ENCODE measurements at places on chromosomes 2 and 18.

GRCh38 chr2:28398101-28398834 lies 5.6 kb downstream of the FOSL2 start:
- DNase-seq = peak; percentile 73

GRCh38 chr2:150230616-150231015 lies 256.9 kb downstream of the RND3 start:
- no peak for DNase-seq

- DNase-seq = no peak
Observed at GRCh38 chr2:122830157-122830556, 1074.7 kb downstream of the TSN start.

GRCh38 chr2:234792621-234793022 lies 159.2 kb upstream of the SH3BP4 start:
- no peak for DNase-seq

GRCh38 chr18:68342039-68342659 lies 372.8 kb downstream of the TMX3 start:
- DNase-seq = no peak

DNA sequence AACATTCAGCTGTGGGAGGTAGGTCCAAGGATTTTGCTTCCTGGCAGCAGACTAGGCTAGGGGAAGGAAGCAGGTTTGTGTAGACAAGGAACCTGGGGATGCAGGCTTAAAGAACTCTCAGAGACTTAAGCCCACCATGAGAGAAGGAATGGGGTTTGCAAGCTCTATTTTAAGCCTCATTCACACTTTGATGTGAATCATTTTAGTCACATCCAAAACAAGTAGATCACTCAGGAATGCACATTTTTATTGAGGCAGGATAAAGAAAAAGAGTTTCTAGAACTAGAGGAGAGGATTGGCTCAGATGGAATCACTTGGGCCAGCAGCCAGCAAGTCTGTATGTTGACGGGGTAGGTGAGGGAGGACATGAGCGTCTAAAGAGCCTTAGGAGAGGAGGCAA lies 3.3 kb upstream of the NAPG start:
- DNase-seq = no peak

- peak; percentile 65 for DNase-seq
Observed at GRCh38 chr2:240320204-240320993, 115.1 kb upstream of the GPC1 start.

DNA sequence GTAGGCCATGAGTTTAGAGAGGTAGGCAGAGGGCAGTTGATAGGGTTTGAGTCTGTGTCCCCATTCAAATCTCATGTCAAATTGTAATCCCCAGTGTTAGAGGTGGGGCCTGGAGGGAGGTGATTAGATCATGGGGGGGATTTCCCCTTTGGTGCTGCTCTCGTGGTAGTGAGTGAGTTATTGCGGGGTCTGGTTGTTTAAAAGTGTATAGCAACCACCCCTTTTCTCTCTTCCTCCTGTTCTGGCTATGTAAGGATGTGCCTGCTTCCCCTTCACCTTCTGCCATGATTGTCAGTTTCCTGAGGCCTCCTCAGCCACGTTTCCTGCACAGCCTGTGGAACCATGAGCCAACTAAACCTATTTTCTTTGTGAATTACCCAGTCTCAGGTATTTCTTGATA lies 25.5 kb downstream of the MARCHF4 start:
- DNase-seq = no peak

DNA sequence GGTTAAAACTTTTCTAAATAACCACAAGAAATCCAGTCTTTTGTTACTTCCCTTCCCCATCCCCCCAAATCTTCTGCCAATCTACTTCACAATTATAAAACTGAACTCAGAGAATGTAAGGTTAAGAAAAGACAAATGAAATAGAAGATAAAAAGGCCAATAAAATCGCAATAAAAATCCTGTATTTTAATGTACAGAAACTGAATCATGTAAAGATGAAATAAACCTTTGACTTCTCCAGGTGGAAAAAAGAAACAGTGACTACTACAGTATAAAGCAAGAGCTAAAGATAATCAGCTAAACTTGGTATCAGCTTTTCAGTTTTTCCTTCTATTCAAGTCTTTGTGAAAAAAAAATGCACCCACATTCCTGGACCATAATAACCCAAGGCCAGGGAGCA lies 1.7 kb downstream of the SYT4 start:
- DNase-seq = no peak

GRCh38 chr2:98084151-98084868 lies 2.7 kb upstream of the VWA3B start:
- no peak for DNase-seq

DNA sequence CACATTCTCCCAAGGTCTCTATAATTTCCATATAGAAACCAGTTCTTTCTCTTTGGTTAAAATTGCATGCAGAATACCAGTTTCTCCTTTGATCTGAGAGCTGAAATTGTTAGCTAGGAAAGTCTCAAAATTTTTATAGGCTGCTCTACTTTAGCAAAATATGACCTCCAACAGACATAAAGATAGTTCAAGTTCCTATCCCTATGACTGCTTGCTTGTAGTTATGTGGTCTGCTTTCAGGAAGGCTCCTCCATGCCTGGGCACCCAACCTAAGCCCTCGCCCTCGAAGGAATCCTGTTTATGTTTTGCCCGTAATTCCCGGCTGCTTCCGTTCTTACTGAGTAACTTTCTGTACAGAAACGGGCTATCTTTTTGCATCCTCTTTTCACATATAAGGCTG lies 28.0 kb upstream of the LTBP1 start:
- DNase-seq = no peak

DNA sequence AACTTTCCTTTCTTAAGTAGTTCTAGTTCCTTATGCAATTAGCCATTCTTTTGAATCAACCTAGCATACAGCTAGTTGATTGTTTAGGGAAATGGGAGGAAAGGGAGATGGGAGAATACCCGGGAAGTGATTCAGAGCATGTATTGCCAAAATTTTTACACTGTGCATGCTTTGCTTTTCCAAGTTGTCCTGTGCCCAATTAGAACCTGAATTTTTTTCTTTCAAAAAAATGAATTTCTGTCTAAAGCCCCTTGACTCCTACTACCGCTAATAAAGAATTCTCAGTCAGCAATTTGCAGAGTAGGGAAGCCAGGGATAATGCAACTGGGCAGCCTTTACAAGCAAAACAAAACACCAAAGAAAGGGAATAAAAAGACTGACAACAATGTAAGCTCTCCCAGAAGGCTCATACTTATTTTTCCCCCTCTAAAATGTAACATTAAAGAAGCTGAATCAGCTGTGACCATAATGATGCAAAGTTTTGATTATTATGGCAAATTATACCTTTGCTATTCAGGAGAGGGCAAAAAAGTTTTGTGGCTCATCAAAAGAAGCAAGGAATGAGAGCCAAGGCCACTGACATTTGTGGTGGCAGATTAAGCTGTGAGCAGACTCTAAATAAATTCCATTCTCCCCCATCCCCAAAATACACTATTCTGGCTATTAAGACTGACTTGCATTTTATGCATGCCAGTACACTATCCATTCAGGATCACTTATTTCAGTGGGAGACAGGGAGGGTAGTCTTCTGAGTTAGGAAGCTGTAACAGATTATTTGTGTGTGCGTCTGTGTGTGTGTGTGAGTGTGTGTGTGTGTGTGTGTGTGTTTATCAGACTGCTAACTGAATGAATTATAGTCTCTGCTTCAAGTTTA lies 174.3 kb downstream of the ERBB4 start:
- DNase-seq = peak; percentile 83

GRCh38 chr18:46711444-46711863 lies 45.4 kb downstream of the ST8SIA5 start:
- DNase-seq = no peak

GRCh38 chr18:74082742-74083556 lies 64.7 kb downstream of the FBXO15 start:
- DNase-seq = no peak

DNA sequence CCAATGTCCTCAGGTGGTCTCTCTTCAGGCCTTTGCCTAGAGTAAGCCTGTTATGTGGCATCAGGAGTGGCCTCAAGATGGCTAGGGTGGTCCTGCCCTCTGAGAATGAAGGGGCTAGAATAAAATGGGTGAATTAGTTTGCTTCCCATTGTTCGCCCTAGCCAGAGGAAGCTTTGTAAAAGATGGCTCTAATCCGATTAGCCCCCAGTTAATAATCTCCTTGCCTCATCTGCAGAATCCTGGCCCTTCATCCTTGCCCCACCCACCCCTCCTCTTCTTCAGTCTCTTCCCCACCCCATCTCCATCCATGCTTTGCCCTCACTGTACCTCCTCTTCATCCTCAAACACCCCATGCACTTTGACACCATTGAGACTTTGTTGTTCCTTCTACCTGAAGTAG lies 57.4 kb upstream of the LGALSL start:
- no peak for DNase-seq

- DNase-seq = no peak
Observed at GRCh38 chr2:15363734-15364133, 197.4 kb downstream of the NBAS start.

GRCh38 chr2:71291398-71291797 lies 40.2 kb upstream of the ZNF638 start:
- no peak for DNase-seq

- DNase-seq = no peak
Observed at GRCh38 chr18:63154350-63155152, 165.0 kb downstream of the BCL2 start.

DNA sequence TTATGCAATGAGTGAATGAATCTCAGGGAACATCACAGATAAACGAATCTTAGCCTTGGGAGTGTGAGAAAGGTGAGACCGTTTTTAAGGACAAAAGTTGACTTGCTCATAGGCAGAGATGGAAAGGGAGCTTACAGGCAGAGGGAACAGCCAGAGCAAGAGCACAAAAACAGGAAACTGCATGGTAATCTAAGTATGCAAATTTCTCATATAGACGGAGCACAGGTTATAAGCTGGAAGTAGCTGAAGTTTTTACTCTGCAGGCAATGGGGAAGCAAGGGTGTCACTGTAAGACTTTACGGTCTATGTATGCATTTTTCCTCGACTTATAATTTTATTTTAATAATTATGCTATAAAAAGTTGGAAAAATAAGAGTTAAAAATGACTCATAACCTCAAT lies 44.8 kb upstream of the STRN start:
- no peak for DNase-seq

GRCh38 chr2:147636238-147636882 lies 208.5 kb upstream of the ACVR2A start:
- DNase-seq = peak; percentile 81

DNA sequence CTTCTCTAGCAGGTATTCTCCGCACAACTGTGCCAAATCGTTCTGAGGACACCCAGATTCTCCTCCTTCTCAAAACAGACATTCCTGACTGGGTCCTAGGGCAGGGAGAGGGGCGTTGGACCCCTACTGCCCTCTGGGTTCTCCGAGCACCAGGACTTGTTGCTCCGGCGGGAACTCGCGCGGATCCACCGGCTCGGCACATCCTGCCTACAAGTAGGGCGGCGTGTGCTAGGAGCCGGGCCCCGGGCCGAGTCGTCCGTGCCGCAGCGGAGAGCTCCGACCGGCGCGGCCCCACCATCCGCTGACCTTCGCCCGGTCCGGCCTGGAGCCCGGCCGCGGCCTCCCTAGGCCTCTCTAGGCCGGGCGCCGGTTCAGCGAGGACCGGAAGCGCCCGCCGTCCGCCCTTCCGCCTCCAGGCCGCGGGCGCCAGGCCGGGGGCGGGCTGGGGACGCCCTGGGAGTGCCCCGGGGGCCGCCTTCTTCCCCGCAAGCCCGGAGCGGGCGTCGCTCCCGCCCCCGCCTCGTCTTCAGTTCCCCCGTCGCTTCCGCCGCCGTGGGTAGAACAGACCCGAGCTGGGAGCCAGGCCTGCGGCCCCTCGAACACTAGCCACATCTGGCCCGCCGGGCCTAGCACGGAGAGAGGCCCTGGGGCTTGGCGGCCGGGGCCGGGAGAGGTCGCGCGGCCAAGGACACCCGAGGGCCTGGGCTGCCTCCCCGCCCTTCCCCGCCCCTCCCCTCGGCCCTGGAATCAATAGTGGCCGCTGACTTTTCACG lies 7.6 kb upstream of the ONECUT2 start:
- DNase-seq = no peak

- peak; percentile 19 for DNase-seq
Observed at GRCh38 chr2:73028841-73029240, 42.7 kb downstream of the SFXN5 start.

- DNase-seq = no peak
Observed at GRCh38 chr18:59202258-59202820, 17.6 kb upstream of the GRP start.

DNA sequence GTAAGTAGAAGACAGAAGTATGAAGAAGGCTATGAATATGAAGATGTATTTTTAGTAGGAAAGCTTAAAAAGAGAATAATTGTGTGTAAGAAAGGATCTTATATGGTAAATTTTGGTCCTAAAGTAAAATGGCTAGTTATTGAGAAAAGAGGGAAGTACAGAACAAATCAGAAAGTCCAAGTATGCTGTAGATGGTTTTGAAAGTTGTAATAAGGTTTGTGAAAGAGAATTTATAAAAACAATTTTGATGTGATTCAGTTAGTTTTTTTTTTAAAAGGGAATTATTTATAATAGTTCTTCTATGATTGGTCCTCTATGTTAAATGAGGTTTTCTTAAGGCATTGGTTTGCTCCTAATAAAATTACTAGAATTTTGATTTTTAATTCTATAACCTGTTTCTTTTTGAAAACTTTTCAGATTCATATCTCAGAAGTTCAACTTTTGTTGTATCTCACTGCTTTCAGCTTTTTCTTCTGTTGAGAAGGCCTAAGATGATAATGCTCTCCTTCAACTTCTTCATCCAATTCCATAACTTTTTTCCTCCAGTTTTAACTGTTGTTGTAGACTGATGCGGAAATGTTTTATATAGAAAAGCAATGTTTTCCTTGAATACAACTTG lies 322.7 kb downstream of the NOL4 start:
- DNase-seq = no peak

GRCh38 chr2:1692342-1692741 lies 52.0 kb downstream of the PXDN start:
- DNase-seq = no peak

GRCh38 chr2:114424699-114425098 lies 17.7 kb upstream of the DPP10 start:
- DNase-seq = no peak

- no peak for DNase-seq
Observed at GRCh38 chr2:196218106-196218505, 46.7 kb upstream of the STK17B start.

GRCh38 chr2:95015261-95015912 lies 10.1 kb upstream of the MAL start:
- DNase-seq = no peak

DNA sequence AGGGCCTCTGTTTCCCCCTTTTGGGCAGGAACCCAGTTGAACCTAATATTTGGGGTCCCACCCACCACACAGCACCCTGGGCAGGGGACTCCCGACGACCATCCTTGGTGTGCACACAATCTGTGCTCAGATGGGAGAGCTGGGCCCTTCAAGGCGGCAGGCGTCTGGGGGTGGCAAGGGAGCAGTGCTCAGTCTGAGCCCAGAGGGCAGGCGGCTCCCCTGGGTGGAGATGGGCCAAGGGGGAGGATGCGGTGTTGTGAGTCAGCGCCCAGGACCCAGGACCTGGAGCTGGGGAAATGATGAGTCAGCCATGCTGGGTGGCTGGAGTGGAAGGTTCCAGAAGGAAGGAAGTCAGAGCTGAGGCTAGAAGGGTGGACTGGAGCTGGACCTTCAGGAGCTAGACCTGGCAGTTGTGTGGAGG lies 3.8 kb downstream of the PROM2 start:
- peak; percentile 37 for DNase-seq

All from fibroblast of the aortic adventitia (primary cell).